ENCODE measurements at places on chromosomes 4 and X. TPM values are rescaled to one million over a fixed set of nuclear protein-coding genes. Genes with fewer than 3 reads are reported as not detected.

- DNase-seq, result no peak
These were observed 88.5 kb downstream of the FAM193A start for GRCh38 chr4:2624782-2625530.

GRCh38 chr4:122914938-122915337 lies 7.5 kb downstream of the NUDT6 start:
- DNase-seq, result no peak

- DNase-seq, result no peak
These were observed 76.9 kb downstream of the DIAPH2 start for GRCh38 chrX:96761566-96761965.

GRCh38 chrX:129786210-129786651 lies 6.5 kb downstream of the SASH3 start:
- no peak for DNase-seq

Gene OPRPN
- total RNA-seq, result not detected

- no peak for DNase-seq
These were observed at the start of gene TNMD for GRCh38 chrX:100584611-100585010. TSS of gene TNMD (plus strand) at chrX:100584936. CDS start at chrX:100585019, 83 bp downstream.

DNA sequence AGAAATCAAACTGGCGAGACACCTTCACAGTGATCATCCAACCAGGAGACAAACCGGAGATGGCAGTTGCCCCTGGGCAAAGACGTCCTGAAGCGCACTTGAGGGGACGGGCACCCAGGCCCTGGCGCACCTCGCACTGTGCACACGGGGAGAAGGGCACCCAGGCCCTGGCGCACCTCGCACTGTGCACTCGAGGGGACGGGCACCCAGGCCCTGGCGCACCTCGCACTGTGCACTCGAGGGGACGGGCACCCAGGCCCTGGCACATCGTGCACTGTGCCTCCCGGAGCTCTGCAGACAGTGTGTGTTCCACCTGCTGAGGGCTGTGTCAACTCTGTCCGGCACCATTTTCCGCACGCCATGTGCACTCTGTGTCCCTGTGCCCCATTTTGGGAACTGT lies 34.6 kb upstream of the CPLX1 start:
- no peak for DNase-seq

All from pulmonary artery endothelial cell (primary cell).